Activated CD4-positive, alpha-beta T cell treated with anti-CD3 and anti-CD28 coated beads for 36 hours (primary cell): ENCODE measurements at places on chromosomes 1 and 21.

DNA sequence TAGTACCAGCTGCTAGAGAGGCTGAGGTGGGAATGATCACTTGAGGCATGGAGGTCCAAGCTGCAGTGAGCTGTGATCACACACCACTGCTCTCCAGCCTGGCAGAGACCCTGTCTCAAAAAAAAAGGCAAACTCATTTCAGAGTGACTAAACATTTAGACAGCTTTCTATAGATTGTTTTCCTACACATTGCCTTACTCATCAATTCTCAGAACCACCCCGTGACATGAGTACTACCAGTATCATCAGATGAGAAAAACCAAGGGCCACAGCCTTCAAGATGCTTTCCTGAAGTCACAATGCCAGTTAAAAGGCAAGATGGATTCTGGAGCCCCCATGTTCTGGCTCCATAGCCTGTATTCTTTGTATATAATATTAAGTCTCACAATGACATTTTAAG lies 22.4 kb upstream of the SMPDL3B start:
- peaks cover 43% of the 10 kb centered on the region for H3K36me3 ChIP-seq
- no peaks in the 10 kb centered on the region for H3K27me3 ChIP-seq
- peak; percentile 31 for DNase-seq
- H3K4me1 ChIP-seq = peaks cover 24% of the 10 kb centered on the region
- H3K27ac ChIP-seq = peak overlapping the region; percentile 90

GRCh38 chr1:177432897-177433296 lies 262.1 kb downstream of the BRINP2 start:
- H3K4me3 ChIP-seq = no peak overlapping the region
- H3K4me1 ChIP-seq = no peaks in the 10 kb centered on the region
- no peaks in the 10 kb centered on the region for H3K36me3 ChIP-seq
- no peak overlapping the region for H3K27ac ChIP-seq

- peaks cover 74% of the 10 kb centered on the region for H3K36me3 ChIP-seq
- H3K27ac ChIP-seq = peak overlapping the region; percentile 53
- H3K27me3 ChIP-seq = no peaks in the 10 kb centered on the region
- DNase-seq = no peak
- H3K4me3 ChIP-seq = peak overlapping the region; percentile 41
Measured at GRCh38 chr1:24935615-24936484, 5.8 kb upstream of the RUNX3 start.

- no peak overlapping the region for H3K27ac ChIP-seq
- DNase-seq = no peak
- H3K27me3 ChIP-seq = no peaks in the 10 kb centered on the region
- no peaks in the 10 kb centered on the region for H3K4me1 ChIP-seq
- no peaks in the 10 kb centered on the region for H3K36me3 ChIP-seq
Measured at GRCh38 chr21:31493350-31493880, 149.4 kb upstream of the TIAM1 start.

DNA sequence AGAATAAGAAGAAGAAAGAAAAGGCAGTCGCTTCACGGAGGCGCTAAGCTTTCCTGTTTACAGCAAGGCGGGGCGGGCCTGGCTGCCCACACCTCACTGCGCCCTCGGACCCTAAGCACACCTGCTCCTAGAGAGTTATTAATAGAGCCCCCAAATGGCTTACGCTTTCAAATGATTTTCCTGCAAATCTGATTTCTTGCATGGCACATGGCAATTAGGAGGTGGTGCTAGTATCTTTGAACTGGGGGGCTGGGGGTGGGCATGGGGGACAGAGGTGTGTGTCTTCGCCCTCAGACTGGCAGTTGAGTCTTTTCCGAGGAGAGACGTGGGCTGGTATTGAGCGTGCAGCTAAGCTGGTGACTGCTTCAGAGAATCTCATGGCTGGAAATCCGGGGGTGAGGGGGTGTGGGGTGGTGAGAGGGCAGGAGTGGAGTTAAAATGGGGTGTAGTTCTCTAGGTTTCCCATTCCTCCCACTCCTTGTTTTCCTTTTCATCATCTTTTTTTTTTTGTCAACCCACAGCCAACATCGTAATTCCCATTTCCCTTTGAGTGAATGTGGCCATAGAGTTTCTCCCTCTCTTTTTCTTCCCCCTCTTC lies 1.3 kb downstream of the S1PR1 start:
- H3K4me1 ChIP-seq = peaks cover 51% of the 10 kb centered on the region
- H3K36me3 ChIP-seq = peaks cover 80% of the 10 kb centered on the region
- no peaks in the 10 kb centered on the region for H3K27me3 ChIP-seq

DNA sequence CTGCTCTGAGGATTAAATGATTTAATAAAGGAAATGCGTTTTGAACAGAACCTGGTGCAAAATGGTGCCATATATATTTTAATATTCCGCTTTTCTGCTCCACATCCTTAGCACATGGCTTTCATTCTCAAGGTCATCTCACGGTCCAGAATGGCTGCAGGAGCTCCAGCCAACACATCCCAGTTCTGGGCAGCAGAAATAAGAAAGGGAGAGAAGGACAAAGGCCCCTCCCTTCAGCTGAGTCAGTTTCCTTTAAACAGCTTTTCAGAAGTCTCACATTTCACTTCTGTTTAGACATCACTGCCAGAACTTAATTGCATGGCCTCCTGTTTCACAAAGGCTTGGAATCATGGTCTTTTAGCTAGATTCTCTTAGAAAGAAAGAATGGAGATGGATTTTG lies 75.2 kb upstream of the LRRN2 start:
- DNase-seq = no peak
- H3K4me3 ChIP-seq = no peak overlapping the region

- no peak overlapping the region for H3K4me3 ChIP-seq
- no peak overlapping the region for H3K27ac ChIP-seq
- H3K27me3 ChIP-seq = no peaks in the 10 kb centered on the region
- no peaks in the 10 kb centered on the region for H3K4me1 ChIP-seq
- no peak for DNase-seq
Measured at GRCh38 chr1:5495596-5496410, 496.4 kb downstream of the NPHP4 start.

- H3K27ac ChIP-seq = no peak overlapping the region
- H3K36me3 ChIP-seq = no peaks in the 10 kb centered on the region
- H3K27me3 ChIP-seq = no peaks in the 10 kb centered on the region
- no peak overlapping the region for H3K4me3 ChIP-seq
- no peak for DNase-seq
- H3K4me1 ChIP-seq = no peaks in the 10 kb centered on the region
Measured at GRCh38 chr1:200706111-200706814, 32.4 kb upstream of the CAMSAP2 start.

DNA sequence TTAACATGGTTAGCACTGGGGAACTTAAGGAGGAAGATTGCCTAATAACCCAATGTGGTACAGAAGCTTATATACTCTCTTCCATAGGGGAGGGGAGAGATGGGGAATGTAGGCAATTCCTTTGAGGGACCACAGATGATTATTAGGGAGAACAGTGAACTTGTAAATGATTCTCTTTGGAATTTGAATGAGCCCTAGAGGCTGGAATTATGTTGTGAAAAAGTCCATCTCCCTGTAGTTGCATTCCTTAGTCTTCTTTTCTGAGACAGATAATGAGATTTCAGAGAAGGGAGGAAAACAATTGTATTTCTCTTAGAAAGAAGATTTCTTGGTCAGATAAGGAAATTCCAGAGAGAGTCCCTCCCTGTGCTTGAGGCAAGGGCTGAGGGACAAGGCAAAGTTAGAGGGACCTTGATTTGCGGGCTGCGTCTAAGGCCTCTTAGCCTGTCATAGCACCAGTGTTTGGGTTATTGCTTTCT lies 89.0 kb upstream of the HMCN1 start:
- no peaks in the 10 kb centered on the region for H3K27me3 ChIP-seq
- peaks cover 35% of the 10 kb centered on the region for H3K4me1 ChIP-seq
- H3K36me3 ChIP-seq = no peaks in the 10 kb centered on the region
- no peak for DNase-seq
- H3K4me3 ChIP-seq = no peak overlapping the region

DNA sequence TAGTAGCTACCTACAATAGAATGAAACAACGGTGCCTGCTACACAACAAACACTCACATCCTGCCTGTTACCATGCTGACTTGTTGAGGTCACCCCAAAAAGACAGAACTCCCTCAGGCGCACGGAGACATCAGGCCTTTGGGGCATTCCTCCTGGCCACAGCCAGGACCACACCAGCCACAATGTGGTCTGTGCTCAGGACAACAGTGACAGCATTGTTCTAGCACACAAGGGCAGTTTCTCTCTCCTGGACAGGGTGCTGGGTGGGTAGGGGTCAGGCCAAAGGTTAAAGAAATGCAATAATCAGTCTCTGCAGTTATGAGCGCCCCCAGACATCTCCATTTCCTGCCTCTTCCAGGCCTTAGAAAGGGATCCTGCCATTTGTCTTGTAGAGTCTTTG lies 39.5 kb downstream of the CTNNBIP1 start:
- H3K27me3 ChIP-seq = no peaks in the 10 kb centered on the region
- H3K4me1 ChIP-seq = peaks cover 3% of the 10 kb centered on the region
- no peaks in the 10 kb centered on the region for H3K36me3 ChIP-seq
- no peak for DNase-seq
- H3K4me3 ChIP-seq = no peak overlapping the region
- H3K27ac ChIP-seq = no peak overlapping the region

DNA sequence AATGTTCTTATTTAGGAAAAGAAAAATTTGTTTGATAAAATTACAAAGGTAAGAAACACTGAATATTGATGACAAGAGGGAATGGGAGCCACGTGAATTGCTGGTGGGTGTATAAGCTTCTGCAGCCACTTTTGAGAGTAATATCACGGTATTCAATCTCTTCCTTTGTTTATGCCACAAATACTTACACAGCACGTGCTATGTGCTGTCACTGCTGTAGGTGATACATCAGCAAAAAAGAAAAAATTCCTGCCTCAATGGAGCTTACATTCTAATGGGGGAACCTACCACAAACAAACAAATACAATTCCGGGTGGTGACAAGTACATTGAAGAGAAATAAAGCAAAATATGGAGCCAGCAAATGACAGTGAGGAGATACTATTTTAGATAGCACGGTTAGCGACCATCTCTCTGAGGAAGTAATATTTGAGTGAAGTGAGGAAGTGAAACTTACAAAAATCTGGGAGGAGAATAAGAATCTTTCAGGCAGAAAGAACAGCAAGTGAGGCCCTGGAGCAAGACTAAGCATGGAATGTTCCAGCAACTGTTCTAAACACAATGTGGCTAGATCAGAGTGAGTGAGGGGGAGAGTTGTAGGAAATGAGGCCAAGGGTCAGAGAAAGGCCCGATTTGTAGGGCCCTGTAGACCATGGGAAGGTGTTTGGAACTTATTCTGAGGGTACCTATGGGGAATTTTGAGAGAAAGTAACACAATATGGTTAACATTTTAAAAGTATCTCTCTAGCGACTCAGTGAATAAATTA lies 2.6 kb upstream of the FCRLB start:
- no peak overlapping the region for H3K4me3 ChIP-seq
- no peak for DNase-seq
- H3K27me3 ChIP-seq = peaks cover 37% of the 10 kb centered on the region
- H3K4me1 ChIP-seq = peaks cover 12% of the 10 kb centered on the region

DNA sequence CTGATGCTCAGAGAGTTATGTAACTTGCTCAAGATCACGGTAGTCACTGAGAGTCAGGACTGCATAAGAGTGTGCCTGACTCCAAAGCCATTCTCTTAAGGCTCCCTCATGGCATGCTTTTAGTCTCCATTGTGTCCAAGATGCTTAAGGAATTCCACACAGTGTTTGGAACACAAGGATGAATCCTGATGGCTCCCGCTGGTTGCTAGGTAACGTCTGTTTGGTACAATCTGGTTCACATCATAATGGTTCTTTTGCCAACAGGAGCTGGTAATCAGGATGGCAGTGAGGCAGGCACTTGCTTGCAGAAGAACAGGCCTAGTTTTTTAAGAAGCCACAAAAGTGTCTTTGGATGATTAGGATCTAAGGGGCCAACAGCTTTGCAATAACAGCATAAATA lies 436.5 kb upstream of the DAB1 start:
- H3K4me1 ChIP-seq = no peaks in the 10 kb centered on the region
- DNase-seq = no peak
- H3K27ac ChIP-seq = no peak overlapping the region
- H3K36me3 ChIP-seq = no peaks in the 10 kb centered on the region
- no peaks in the 10 kb centered on the region for H3K27me3 ChIP-seq

DNA sequence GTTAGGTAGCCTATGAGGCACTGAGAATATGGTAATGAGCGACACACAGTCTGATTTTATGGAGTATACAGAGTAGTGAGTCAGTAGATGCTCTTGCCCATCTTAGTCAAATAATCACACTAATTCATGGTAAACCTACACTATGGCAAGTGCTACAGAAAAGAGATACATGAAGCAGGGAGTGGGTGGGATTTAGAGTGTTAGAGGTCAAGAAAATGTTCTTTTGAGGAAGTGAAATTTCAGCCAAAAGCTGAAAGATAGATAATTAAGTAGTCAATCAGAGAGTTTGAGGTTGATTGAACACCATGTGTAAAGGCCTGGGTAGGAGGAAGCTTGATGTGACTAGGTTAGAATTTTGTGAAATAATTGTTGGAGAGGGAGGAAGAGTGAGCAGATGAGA lies 14.7 kb downstream of the MDM4 start:
- H3K4me3 ChIP-seq = no peak overlapping the region
- H3K27me3 ChIP-seq = no peaks in the 10 kb centered on the region
- peaks cover 20% of the 10 kb centered on the region for H3K4me1 ChIP-seq
- no peak for DNase-seq

GRCh38 chr21:18987520-18988026 lies 584.0 kb upstream of the TMPRSS15 start:
- H3K36me3 ChIP-seq = no peaks in the 10 kb centered on the region
- DNase-seq = no peak
- H3K27ac ChIP-seq = no peak overlapping the region
- no peaks in the 10 kb centered on the region for H3K4me1 ChIP-seq
- H3K27me3 ChIP-seq = no peaks in the 10 kb centered on the region

DNA sequence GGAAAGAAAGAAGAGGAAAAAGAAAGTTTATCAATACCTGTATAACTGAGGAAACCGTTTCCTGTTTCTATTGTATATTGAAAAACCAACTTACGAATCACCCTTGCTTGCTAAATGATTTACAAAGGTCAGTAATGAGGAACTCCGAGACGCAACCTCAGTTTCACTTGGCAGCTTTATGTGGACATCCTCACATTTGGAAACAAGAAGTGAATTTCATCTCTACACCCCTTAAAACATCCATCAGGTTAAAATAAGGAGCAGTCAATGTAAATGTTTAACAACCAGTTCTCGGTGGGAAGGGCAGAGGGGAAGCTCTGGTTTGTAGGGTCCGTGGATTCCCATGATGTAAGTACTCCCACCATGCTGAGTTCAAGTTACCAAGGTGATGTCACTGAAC lies 481.7 kb upstream of the RUNX1 start:
- H3K4me1 ChIP-seq = peaks cover 35% of the 10 kb centered on the region
- H3K27ac ChIP-seq = no peak overlapping the region
- no peaks in the 10 kb centered on the region for H3K27me3 ChIP-seq
- DNase-seq = no peak
- H3K4me3 ChIP-seq = no peak overlapping the region
- H3K36me3 ChIP-seq = peaks cover 3% of the 10 kb centered on the region

DNA sequence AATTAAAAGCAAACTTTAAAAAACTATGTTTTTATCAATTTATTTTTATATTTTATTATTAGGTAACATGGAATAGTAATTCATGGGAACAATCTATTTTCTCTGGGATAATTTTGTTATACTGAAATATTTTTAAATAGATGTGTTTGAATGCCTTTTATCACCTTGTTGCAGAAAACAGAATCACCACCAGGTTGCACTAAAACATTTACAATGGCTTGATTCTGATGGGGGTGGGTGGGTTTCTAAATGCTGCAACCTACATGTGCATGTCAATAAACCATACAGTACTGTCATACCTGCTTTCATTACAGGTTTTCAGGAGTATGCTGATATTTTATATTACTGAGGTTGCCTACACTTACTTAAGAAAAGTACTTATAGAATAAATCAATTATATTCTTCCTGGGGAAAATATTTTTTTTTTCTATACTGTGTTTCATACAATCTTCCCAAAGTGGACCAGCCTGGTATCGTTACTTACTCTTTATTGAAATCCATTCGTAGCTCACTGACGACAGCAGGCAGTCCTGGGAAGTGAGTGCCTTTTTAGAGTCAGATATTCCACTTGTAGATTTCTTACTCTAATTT lies 132.8 kb downstream of the PTPRC start:
- peak; percentile 24 for DNase-seq
- no peak overlapping the region for H3K27ac ChIP-seq
- no peaks in the 10 kb centered on the region for H3K27me3 ChIP-seq
- no peaks in the 10 kb centered on the region for H3K36me3 ChIP-seq
